ENCODE measurements at places on chromosomes 7 and 10.

DNA sequence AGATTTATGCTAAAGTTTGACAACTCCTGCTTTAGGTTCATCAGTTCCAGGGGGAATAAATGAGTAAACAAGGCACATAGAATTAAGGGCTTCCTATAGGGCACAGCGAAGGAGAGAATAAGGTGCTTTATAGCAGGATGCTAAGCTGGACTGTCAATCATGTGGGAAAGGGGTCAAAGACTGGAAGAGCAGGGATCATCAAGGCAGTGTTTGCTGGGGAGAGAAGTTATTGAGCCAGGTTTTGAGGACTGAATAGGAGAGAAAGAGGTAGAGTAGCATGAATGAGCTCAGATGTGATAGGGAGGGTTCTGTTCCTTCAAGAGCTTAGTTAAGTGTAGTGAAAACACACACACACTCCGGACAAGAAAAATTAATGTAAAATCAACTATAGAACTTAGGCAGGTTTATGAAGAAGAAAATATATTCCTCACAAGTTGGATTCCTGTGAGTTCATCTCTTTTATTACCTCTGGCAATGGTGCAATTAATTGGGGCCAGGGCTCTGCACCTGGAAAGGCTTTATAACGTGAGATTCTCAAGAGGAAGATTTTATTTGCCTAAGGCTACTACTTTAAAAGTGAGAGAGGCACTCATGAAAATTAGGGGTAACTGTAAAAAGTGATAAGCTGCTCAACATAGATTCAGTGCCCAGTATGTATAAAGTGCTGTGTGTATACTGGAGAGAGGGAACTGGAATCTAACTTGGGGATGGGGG lies 222.4 kb downstream of the AUTS2 start:
- DNase-seq, result no peak

GRCh38 chr7:2821842-2822507 lies 22.1 kb downstream of the GNA12 start:
- DNase-seq, result no peak

- no peak for DNase-seq
These were observed 17.2 kb upstream of the GLI3 start for GRCh38 chr7:42254217-42254616.

DNA sequence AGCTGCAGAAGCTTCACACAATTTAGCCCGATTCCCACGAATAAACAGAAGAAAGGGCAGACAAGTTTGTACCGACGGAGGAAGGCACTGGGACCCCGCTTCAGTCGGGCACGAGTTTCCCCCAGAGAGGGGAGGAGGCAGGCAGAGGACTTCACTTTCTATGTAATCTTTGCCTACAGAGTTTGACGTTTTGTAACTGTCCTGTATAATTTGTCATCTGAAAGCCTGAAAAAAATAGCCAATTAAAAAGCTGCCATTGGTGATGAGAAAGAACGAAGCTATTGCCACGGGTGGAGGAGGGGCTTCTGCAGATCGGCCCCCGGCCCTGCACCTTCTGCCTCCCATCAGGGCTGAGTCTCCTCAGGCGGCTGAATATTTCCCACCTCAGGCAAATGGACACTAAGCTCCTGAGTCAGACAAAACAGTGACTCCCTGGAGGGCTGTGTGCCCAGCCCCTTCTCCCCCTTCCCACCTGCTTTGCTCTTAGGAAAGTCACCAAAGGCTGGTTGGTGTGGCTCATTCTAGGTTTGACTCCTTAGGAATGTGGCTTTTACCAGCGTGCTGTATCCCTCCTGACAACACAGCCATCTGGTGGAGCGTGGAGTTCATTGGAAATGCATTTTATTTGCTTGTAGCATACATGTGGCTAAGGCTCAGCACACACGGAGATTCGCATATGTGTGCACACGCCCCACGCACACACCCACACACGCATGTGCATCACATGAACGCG lies 117.4 kb downstream of the VIPR2 start:
- DNase-seq, result no peak

DNA sequence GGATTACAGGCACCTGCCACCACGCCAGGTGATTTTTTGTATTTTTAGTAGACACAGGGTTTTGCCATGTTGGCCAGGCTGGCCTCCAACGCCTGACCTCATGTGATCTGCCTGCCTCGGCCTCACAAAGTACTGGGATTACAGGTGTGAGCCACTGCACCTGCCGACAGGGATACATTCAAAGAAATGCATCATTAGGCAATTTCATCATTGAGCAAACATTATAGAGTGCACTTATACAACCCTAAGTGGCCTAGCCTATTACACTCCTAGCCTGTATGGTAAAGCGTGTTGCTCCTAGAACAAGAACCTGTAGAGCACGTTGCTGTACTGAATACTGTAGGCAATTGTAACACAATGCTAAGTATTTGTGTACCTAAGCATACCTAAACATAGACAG lies 350.3 kb downstream of the GALNT17 start:
- DNase-seq, result no peak

DNA sequence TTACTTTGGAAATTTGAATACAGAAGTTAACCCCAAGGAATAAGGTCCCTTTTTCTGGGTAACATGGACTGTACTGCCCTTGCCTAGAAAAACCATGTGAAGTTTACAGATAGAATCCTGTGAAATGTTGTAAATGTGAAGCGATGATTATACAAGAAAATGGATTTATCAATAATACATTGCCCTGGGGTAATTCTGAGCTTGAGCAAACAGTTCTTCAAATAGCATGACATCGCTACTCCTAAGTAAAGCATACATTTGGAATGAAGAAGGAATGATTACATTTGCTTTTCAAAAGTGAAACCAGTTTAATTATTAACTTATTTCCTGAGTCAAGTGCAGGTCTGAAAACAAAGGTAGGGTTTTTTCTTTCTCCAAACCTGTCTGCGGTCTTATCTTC lies 43.3 kb upstream of the FZD8 start:
- DNase-seq, result no peak

DNA sequence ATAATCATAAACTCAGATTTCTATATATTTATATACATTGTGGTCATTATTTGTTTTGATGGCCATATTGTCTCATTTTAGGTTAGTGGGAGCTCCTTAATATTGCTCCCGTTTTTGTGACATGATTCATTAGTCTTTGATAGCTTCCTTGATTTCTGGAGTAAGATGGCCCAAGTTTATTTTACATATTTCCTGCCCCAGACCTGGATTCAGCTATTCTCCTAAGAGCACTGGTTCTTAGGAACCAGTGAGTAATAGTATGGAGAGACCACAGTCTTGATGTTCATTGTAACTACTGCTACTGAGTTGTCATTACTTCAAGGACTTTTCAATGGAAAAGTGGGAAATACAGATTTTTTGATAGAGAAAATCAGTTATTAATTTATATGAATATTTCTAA lies 6.0 kb downstream of the TFPI2 start:
- no peak for DNase-seq

GRCh38 chr10:48470115-48470892 lies 134.6 kb downstream of the ARHGAP22 start:
- peak; percentile 34 for DNase-seq

- no peak for DNase-seq
These were observed 173.8 kb upstream of the GHITM start for GRCh38 chr10:83965473-83965872.

- DNase-seq, result no peak
These were observed 150.3 kb downstream of the RNF216 start for GRCh38 chr7:5631152-5631551.

- no peak for DNase-seq
These were observed 147.2 kb downstream of the MAPK8 start for GRCh38 chr10:48453451-48454301.

DNA sequence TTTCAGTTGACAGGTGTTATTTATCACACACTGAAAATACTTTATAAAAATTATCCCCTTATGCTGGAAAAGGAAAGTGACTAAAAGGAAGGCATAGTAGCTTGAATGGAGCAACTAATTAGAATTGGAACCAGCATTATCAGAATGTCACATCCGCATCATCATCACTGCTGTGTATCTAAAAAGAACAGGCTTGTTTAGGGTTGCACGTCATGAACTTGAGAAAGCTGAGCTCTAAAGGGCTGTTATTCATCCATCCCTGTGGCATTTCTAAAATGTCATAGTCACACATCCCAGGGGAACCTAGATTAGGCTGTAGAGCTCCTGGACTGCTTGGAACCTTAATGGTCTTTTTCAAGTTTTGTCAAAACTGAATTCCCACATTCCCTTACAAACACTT lies 54.4 kb downstream of the KLHDC10 start:
- DNase-seq, result no peak

- no peak for DNase-seq
These were observed 72.4 kb downstream of the SFMBT2 start for GRCh38 chr10:7338469-7338868.

DNA sequence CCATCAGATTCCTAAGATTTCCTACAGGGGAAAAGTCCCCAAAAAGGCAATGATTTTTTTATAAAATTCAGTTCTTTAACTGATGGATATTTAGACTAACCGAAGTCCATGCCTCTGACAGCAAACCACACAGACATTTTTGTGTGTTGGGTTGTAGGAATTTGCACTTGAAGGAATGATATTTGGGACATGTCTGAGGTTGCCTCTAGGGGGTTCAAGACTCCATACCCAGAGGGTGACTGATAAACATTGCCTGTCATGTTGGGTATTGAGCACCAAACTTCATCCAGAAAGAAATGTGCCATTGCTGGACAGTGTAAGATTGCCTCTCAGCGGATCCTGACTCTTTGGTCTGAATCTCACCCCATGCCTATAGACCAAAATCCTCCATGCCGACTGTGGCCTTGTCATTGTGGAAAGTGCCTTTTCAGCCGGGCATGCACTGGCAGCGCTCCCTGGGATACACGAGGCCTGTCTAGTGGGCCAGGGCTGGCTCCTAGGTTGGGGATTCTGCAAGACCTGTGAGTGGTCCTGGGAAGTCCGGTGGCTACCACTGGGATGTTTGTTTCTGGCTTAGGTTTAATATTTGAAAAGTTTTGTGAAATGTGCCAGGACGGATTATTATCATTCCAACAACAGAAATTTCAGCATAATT lies 252.9 kb downstream of the WDR37 start:
- DNase-seq, result no peak

DNA sequence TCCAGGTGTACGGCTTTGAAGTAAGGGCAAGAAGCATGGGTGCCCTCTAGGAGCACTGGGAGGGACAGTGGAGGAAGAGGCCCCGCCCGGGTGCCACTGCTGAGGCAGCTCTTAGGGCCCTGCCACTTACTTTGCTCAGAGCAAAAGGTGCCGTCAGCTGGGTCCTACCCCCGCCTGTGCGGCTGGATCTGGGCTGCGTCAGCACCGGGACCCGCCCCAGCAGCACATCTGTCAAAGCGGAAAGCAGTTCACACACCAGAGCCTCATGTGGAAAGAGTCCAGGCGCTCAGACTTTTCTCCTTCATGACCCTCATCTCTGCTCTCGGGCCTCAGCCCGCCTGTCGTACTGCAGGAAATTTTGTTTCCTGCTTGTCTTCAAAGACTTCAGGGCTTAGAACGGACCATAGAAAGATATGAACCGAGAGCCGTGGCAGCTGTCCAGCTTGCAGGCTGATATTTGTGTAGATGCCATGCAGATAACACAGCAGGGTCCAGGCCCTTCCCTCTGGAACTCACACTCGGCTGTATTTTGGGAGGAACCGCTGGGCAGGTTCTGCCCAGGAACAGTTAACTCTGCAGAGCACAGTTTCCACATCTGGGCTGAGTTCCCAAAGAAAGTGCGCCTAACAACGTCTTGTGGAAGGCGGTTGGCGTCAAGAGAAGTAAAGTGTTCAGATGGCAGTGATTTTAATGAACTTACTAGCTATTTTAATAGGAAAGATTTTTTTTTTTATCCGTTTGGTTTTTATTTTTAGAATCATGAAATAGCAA lies 44.3 kb upstream of the PRKAR1B start:
- DNase-seq, result no peak

- no peak for DNase-seq
These were observed 51.4 kb downstream of the PLPP4 start for GRCh38 chr10:120508393-120508792.

GRCh38 chr7:14858866-14859265 lies 43.7 kb downstream of the DGKB start:
- no peak for DNase-seq

Measured in head of caudate nucleus (tissue), 42 donors.